ENCODE measurements at places on chromosomes 13 and 19.

DNA sequence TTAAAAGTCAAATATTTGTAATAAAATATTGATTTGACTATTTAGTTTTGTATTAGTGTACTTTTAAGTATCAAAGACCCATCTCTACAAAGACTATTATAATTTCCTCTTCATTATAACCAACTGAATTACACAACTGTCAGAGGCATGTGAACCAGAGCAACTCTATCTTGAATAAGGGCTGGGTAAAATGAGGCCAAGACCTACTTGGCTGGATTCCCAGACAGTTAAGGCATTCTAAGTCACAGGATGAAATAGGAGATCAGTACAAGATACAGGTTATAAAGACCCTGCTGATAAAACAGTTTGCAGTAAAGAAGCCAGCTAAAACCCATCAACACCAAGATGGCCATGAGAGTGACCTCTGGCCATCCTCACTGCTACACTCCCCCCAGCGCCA, 36.2 kb upstream of the ATP12A start:
- no peak for DNase-seq

DNA sequence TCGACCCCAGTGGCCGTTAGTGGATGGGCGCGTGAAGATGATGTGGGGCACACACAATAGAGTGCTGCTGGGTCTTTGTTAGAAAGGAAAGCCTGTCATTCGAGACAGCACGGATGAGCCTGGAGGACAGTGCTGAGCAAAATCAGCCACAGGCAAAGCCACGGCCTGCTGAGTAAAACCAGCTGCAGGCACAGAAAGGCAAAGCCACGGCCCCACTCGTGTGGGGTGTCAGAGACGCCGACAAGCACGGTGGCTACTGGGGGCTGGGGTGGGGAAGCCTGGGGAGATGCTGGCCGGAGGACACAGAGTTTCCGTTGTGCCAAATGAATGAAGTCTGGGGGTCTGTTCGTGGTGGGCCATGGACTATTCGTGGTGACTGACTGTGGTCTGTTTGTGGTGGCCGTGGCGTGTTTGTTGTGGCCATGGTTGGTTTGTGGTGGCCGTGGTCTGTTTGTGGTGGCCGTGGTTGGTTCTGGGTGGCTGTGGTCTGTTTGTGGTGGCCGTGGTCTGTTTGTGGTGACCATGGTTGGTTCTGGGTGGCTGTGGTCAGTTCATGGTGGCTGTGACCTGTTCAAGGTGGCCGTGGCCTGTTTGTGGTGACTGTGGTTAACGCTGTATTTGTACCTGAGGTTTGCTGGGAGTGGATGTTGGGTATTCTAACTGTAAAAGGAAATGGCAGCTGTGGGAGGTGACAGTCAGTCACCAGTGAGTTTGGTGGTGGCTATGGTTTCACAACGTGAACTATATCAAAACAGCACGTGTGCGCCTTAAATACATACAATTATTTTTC, 36.3 kb downstream of the MCF2L start:
- no peak for DNase-seq

DNA sequence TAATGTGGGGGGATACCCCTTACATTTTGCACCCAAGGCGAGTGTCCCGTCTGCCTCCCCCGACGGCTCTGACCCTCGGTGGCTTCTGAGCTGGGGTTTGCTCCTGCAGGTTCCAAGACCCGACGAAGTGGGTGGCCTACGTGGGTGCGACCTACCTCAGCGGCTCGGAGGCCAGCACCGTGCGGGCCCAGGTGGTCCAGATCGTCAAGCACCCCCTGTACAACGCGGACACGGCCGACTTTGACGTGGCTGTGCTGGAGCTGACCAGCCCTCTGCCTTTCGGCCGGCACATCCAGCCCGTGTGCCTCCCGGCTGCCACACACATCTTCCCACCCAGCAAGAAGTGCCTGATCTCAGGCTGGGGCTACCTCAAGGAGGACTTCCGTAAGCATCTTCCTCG, 19.1 kb downstream of the TIMM13 start:
- no peak for DNase-seq

- DNase-seq, result peak; percentile 62
Measured at GRCh38 chr19:55640577-55641425, at the start of gene ZNF580. TSS of gene ZNF580 (plus strand) at chr19:55641002. CDS start at chr19:55642509, 1,507 bp downstream.

GRCh38 chr13:27500806-27501534, 50.6 kb upstream of the MTIF3 start:
- peak; percentile 7 for DNase-seq

- no peak for DNase-seq
Measured at GRCh38 chr19:29060813-29061364, 152.1 kb downstream of the UQCRFS1 start.

GRCh38 chr19:21569494-21569865, 64.1 kb downstream of the ZNF429 start:
- DNase-seq, result peak; percentile 29

- DNase-seq, result no peak
Measured at GRCh38 chr13:38173403-38173802, 176.2 kb upstream of the UFM1 start.

DNA sequence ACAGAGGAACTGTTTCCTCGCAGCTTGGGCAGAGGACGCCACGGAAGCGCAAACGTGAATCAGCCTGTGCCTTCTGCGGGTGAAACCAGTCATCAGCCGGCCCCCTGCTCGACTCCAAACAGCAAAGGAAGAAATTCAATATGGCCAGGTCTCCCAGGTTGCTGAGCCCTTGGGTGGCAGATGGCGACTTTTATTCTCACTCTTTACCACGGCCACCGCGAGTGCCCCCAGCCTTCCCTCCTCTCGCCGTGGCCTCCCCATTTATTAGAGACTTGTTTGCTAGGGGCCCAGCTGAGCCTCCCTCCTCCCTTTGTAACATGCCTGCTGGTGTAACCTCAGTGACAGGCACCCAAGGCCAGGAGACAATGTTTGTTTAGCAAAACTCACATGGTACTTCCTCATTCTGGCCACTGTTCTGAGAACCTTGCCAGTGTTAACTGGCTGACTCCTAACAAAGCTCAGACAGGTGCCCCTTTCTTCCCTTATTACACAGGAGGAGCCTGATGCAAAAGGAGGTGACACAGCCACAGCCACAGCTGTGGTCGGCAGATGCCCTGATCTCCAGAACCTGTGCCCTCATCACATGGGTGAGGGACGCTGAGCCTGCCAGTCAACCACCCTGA, 5.8 kb downstream of the RAB20 start:
- no peak for DNase-seq

DNA sequence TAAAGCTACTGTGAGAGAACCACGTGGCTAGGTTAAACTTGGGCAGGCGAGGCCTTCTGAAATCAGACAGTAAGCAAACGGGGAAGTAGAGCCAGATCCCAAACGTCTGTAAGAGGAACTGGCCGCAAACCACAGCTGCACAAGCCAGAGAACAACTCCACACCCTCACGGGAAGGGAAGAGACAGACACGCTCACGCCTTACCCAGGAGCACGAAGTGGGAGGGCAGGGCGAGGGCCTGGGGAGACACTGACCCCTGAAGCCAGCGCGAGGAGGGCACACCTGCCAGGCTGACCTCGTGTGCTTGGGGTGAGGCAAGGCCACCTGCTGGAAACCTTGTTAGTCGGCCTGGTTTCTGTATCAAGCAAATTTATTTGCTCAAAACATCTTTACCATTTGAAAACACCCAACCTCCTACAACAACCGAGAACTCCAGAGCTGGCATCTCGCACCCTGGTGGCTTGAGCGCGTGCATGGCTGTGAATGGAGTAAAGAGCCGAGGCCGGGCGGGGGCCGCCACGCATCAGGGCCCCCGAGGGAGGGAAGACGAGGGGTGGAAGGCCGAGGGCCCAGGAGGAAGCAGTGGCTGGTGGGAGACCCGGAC, 7.3 kb downstream of the POLR2E start:
- no peak for DNase-seq

DNA sequence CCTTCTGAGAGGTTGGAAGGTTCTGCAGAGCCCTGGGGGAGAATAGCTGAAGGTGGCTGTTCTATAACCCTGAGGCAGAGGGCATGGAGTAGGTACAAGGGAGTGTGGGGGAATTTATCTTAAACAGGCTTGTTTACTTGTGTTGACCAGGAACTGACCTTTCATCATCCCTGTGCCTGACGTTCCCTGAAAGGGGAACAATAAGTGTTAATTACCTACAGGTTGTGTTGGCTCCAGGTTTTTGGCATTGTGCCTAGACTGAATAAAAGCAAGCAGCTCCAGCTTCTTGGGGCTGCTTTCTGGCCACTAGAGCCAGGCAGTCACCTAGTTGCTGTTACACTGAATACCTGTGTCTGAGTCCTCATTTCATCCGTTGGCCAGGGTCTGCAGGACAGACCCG, 60.0 kb downstream of the ZNF627 start:
- no peak for DNase-seq
